ENCODE measurements at places on chromosomes 5 and 9. TPM values are rescaled to one million over a fixed set of nuclear protein-coding genes. Genes with fewer than 3 reads are reported as not detected.

DNA sequence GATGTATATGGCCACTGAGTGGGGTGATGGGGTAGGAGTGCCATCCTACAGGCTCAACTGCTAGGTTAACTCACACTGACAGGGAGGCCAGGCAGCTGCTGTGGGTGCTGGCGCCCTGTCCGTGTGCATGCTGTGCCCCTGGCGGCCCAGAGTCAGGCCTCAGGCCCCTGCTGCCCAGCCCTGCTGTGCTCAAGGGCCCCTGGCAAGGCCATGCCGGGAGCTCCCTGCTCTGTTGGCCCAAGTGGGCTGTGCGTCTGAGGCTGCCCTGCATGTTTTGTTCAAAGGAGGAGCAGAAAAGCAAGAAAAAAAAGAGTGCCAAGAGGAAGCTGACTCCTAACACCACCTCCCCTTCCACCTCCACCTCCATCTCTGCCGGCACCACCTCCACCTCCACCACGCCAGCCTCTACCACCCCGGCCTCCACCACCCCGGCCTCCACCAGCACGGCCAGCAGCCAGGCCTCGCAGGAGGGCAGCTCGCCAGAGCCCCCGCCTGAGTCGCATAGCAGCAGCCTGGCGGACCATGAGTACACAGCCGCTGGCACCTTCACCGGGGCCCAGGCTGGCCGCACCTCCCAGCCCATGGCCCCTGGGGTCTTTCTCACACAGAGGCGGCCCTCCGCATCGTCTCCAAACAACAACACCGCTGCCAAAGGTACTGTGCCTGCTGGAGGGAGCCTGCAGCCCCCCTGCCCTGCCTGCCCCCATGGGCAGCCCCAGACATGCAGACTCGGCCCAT, 100.1 kb downstream of the PHF2 start:
- DNase-seq = peak; percentile 6

Gene SVEP1
- total RNA-seq = 18.7 TPM

Gene KDM3B
- 70.8 TPM for total RNA-seq

- DNase-seq = peak; percentile 74
These were observed 1.3 kb downstream of the CD74 start for GRCh38 chr5:150411245-150411979.

- DNase-seq = peak; percentile 67
These were observed 19.3 kb upstream of the SMIM32 start for GRCh38 chr5:136212252-136212721.

Gene DCAF10
- total RNA-seq = 493 TPM

DNA sequence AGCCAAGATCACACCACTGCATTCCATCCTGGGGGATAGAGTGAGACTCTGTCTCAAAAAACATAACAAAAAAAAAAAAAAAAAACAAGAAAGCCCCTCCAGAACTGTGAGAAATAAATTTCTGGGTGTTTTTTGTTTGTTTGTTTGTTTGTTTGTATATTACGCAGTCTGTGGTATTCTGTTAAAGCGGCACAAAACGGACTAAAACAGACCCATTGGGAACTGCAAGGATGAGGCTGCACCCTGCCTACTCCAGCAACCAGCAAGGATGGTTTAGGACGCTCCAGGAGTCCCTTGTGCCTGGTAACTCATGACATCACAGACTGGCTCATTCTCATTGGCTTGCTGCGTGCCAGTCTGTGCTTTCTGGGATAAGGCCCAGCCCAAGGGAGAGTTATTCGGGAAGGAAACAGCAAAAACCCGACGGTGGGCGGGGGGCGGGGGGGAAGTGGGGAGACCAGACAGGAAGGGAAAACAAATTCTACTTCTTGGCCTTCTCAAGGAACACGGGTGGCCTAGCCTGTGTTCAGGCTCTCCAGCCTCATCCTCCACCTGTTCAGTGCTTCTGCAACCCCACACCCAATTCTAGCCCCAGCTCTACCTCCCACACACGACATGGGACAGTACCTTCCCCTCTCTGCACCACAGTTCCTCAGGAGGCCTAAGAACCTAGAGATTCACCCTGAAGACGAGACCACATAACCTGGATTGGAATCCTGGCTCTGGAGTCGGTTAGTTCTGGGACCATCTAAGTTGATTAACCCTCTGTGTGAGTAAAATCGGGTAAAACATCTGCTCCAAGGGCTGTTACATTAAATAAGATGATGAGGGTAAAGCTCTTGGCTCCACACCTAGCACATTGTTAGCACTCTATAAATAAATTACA, 2.8 kb downstream of the CD74 start:
- peak; percentile 84 for DNase-seq

Gene CEMIP2
- total RNA-seq = 352 TPM

DNA sequence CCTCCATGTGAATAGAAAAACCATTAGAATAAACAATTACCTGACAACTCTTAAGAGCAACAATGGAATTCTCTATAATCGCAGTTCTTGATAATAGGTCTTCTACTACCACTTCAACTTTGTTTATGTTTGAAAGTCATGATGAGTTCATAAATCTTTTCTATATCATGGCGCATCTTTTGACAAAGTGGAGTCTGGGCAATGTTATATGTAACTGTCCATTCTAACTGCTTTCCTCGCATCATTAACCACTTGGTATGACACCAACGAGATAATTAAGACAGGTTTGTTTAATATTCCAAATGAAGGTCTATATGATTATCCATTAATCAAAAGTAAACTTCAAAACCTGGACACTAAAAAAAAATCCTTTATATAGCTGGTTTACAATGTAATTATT, 272.0 kb downstream of the DENND1A start:
- DNase-seq = no peak
